ENCODE measurements at places on chromosomes 4 and X.

DNA sequence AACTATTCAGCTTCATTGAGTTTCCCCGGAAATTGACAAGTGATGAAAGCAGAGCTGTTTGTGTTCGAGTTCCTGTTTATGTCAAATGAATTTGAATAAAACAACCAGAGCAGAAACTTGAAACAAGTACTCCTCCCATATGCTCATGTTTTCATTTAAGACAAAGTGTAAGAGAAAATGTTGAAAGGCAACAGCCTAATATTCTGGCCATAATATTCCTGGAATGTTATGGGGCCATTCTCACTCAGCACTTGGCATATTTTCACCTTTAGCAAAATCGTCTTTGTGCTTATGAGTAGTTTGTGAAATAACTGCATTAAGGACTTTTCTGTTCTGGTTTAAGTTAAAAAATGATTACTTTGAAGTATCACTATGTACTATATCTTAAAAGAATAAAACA lies 276.0 kb upstream of the FAT1 start:
- no peak for DNase-seq

DNA sequence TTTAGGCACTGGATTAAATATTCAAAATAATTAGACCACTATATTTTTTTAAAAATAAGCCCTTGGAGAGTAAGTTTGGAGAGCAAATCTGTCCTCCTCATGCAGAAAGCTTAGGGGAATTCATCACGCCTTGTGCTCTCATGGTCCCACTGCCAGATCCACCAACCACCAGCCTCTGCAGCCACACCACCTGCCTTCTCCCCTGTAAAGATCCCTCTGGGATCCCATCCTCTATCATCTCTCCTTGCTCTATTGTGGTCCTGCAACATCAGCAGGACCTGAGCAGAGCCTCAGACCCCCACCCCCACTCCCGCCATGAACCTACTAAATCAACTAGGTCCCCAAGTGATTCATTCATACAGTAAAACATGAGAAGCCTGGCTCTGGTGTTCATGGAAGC lies 482.6 kb upstream of the GALNT7 start:
- no peak for DNase-seq

DNA sequence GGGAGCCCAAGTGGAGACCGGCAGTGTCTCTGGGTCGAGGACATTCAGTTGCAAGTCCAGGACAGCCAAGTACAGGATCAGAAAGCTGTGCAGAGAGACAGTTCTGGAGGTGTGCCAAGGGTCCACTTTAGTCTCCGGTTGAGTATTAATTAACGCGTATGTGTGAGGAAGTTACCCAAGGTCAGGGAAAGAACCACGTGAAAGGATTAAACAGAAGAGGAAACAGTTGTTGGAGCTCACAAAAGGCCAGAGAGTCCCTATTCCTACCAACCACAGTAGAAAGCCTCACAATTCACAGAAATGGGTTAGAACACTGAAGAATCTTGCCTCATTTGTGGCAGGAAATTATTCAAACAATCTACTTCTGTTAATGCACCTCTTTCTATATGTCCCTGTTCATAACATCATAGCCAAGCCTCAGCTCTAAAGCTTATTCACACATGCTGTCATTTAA lies 17.9 kb upstream of the NSUN7 start:
- DNase-seq, result no peak

- DNase-seq, result no peak
Observed at GRCh38 chr4:140368686-140369085, 4.8 kb upstream of the SCOC start.

GRCh38 chrX:39774774-39775328 lies 322.9 kb downstream of the BCOR start:
- DNase-seq, result no peak

DNA sequence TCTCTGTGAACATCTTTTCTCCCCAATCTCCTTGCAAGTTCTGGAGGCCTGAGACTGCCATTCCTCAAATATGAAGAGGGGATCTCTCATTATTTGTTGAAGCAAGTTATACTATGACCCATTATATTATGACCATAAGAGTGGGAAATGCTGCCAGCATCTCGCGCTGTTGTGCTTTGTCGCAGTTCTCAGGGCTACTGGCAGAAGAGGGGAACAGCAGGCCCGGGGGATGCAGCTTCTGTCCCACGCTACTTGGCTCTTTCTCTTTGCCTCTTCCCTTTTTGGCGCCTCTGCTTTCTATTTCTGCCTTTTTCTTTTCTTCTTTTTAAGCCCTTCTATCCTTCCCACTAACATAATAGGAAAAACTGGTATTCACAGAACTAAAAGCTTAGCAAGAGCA lies 64.2 kb downstream of the GEMIN8 start:
- DNase-seq, result no peak

DNA sequence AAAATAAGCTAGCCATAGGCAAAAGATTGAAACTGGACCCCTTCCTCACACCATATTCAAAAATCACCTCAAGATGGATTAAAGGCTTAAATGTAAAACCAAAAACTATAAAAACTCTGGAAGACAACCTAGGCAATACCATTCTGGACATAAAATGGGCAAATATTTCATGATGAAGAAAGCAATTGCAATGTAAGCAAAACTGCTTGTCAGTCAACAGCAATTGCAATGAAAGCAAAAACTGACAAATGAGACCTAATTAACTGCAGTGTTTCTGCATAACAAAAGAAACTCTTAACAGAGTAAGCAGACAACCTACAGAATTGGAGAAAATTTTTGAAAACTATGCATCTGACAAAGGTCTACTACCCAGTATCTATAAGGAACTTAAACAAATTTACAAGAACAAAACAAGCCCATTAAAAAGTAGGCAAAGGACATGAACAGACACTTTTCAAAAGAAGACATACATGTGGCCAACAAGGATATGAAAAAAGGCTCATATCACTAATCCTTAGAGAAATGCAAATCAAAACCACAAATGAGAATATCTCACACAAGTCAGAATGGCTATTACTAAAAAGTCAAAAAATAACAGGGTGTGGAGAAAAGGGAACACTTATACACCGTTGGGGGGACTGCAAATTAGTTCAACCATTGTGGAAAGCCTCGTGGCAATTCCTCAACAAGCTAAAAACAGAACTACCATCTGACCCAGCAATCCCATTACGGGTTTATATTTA lies 46.7 kb downstream of the CFAP299 start:
- no peak for DNase-seq

- DNase-seq, result no peak
Observed at GRCh38 chr4:27023366-27023765, 162.7 kb downstream of the STIM2 start.

- DNase-seq, result no peak
Observed at GRCh38 chr4:34854451-34854850, 1389.9 kb downstream of the ARAP2 start.

GRCh38 chr4:150232029-150232428 lies 153.8 kb downstream of the DCLK2 start:
- DNase-seq, result no peak

DNA sequence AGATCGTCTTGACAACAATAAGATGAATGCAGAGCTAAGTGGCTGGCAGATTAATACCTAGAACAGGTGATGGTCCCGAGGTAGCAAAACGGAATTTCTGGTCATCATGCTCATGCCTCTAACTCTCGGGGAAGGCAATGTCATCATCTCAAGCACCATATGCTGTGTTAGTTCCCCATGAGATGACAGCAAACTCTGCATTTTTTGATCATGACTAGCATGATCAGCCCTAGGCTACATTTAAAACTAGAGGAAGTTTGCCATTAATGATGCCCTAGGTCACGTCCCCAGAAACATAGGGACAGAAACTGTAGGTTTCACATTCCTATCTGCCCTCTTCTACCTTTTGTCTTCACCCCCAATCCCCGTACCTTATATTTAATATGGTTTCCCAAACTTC lies 11.6 kb downstream of the LPAR4 start:
- no peak for DNase-seq

GRCh38 chr4:159002950-159003349 lies 99.9 kb upstream of the RAPGEF2 start:
- no peak for DNase-seq

DNA sequence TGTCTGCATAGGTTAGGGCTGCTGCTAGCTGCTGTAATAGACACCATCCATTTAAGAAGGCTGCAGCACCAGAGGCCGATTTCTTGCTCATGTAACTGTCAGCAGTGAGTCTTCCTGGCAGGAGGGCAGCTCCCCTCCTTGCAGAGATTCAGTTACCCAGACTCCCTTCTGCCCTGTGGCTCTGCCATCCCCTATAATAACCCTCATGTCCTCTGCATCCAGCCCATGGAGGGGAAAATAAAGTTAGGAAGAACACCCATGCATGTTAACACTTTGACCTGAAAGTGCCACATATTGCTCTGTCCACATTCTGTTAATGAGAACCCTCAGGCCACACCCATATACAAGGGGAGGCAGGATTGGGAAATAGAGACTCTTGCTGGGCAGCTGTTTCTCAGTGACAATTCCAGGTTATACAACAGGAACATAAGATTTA lies 5.4 kb downstream of the STBD1 start:
- DNase-seq, result no peak

DNA sequence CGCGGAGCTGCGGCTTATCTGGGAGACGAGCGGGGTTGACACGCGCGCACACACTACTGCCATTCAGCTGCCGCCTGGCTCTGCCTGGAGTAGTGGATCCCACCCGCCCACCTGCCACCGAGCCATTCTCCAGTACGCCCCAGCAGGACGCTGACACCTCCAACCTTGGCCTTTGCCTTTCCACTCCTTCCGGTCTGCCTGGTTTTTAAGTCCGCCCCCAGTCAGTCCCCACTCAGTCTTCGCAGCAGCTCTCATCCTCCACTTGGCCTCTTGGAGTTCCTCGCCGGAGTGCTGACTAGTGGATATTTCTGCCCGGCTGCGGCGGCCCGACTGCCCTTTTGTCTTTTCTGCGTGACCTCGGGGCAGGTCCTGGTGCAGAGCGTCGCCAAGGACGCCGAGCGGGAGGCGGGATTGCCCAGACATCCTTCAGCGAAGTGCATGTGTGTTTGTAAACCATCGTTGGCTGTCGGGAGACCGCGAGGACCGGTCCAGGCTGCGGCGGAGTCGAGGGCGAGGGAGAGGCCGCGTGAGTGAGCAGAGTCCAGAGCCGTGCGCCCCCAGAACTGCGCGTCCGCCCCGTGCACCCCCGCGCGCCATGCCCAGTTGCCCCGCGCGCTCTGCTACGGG lies 1.1 kb downstream of the SLIT2 start:
- DNase-seq, result no peak

GRCh38 chr4:7105276-7105675 lies 37.4 kb upstream of the GRPEL1 start:
- DNase-seq, result no peak

DNA sequence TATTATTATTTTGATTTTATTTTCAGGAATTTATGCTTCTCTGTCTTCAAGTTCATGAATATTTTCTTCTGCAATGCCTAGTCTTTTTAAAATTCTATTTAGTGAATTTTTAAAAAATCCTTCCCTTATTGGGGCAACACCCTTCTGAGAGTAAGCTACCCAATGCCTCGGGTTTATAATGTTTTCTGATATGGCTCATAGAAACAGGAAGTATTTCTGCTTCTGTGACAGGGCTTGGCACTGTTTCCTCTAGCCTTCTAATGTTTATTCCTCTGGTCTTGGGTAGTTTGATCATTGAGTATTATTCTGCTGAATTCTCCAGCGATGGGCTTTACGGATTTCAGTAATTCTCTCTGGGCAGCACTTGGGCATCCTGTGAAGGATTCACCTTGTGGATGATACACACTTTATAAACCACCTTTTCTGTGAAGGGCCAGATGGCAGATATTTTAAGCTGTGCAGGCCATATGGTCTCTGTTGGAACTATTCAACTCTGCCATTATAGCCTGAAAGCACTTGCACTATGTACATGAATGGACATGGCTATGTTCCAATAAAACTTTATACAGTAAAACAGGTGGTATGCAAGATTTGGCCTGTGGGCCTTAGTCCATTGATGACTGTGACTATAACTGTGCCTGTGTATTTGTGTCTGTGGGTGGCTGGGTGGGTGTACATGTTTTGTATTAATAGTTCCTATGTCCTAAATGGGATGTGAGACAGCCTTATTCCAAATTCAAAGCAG lies 95.9 kb upstream of the FAT1 start:
- DNase-seq, result no peak

GRCh38 chr4:88729146-88729760 lies 31.6 kb upstream of the NAP1L5 start:
- DNase-seq, result no peak

DNA sequence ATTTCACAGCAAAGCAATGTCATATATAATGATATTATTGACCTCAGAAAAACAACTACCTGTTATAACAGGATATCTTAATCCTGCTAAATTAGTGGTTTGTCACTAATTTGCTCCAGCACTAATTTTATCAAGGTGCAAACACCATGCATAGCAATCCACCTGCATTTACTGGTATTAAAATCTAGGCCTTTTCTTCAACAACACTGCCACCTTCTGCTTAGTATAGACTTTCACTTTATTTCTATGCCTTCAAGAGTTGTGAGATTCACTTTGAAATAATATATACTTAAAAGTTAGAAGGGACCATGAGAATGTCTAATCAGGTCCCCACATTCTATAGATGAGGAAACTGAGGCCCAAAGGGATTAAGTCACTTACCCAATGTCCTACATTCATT lies 82.1 kb upstream of the IQCM start:
- no peak for DNase-seq

- DNase-seq, result no peak
Observed at GRCh38 chr4:18556402-18556801, 534.8 kb upstream of the LCORL start.

GRCh38 chr4:183532821-183533220 lies 28.0 kb downstream of the ING2 start:
- DNase-seq, result no peak

GRCh38 chr4:132097041-132097440 lies 1052.1 kb upstream of the PCDH10 start:
- no peak for DNase-seq

- no peak for DNase-seq
Observed at GRCh38 chrX:103877571-103877970, 45.5 kb upstream of the RAB9B start.

DNA sequence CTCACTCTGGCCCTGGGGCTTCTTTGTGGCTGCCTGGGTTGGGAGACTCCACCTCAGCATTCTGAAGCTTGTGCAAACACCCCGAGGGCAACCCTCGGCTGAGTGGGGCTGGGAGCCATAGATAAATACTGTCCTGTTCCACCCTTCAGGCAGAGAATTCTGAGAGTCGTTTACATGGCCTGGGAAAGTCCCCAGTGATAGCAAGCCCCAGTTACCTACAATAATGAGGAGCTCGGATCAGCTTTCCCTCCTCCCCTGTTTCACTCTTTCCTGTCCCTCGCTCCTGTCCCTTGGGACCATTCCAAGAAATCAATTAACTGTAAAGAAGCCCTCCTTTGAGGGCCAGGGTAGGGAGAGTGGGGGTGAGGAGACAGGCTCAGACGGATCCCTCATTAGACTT lies 31.6 kb upstream of the DDX3X start:
- DNase-seq, result no peak

DNA sequence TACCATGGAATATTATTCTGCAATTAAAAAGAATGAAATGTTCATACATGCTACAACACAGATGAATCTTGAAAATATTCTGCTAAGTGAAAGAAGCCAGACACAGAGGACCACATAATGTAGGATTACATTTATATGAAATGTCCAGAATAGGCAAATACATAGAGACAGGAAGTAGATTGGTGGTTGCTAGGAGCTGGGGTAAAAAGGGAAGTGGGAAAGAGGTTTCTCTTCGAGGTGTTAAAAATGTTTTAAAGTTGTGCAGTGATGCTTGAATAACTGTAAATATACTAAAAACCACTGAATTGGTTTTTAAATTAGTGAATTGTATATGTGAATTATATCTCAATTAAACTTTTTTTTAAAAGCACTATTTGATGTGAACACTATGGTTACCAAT lies 3.6 kb upstream of the NXT2 start:
- DNase-seq, result peak; percentile 6
